ENCODE measurements at places on chromosomes 1 and 21.

GRCh38 chr1:107405236-107405635 lies 264.4 kb downstream of the NTNG1 start:
- no peak for DNase-seq

GRCh38 chr21:40507978-40508377 lies 339.0 kb downstream of the DSCAM start:
- DNase-seq: no peak

DNA sequence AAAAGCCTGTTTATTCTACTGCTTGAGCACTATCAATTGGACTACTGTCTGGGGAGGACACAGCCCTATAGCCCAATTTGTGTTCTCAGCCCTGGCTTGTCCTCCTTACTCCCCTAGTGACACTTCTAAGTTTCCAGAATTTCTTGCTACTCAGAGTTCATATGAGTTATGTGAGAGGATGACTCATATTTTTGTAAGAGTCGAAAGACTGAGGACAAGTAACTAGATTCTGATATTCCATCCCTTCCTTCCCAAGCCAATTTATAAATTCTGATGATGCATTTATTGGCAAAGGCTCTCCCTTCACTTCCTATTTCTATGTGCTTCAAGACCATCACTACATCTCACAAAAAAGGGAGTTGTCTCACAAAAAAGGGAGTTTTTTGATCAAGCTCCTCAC lies 422.2 kb upstream of the DEPDC1 start:
- no peak for DNase-seq

DNA sequence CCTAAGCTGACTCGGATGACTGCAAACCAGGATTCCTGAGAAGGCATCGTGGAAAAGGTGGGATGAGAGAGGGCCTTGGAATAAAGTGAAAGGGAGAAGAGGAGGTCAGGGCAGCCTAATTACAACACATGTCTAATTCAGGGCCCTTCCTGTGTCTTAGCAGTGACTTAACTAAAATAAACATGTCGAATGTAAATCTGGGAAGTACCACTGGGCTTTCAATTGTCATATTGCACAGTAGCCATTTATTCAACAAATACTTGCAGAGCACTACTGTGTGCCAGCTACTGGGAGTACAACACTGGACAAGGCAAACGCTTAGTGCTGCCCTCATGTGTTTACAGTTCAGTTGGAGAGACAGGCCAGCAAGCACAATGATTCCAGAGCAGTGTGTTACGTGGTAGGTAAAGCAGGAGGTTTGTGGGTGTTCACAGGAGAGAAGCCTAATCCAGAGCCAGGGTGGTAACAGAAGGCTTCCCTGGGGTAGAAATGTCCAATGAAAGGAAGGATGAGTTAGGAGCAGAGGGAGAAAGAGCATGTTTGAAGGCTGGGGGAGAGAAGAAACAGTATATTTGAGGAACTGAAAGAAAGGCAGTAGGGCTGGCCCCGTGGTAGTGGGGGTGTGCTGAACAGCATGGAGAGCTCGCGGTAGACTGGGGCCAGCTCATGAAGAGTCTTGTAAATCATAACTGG lies 38.0 kb upstream of the RASAL2 start:
- peak; percentile 33 for DNase-seq

GRCh38 chr1:56019922-56020321 lies 559.4 kb downstream of the PLPP3 start:
- DNase-seq: no peak

GRCh38 chr1:167499664-167500101 lies 18.6 kb downstream of the CD247 start:
- no peak for DNase-seq

DNA sequence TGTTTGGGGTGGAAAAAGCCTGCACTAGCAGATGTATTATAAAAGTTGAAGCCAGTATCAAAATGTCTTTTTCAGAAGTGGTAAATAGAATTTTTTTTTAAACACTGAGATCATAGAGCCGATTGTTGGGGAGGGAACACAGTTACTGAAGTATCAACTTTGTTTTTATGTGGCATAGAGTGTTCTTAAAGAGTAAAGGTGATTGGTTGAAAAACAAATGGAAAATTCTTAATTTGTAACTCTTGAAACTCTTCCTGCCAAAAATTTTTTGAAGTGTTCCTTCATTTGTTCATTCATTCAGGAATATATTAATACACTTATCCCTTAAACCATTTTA lies 83.3 kb downstream of the DISP1 start:
- no peak for DNase-seq

DNA sequence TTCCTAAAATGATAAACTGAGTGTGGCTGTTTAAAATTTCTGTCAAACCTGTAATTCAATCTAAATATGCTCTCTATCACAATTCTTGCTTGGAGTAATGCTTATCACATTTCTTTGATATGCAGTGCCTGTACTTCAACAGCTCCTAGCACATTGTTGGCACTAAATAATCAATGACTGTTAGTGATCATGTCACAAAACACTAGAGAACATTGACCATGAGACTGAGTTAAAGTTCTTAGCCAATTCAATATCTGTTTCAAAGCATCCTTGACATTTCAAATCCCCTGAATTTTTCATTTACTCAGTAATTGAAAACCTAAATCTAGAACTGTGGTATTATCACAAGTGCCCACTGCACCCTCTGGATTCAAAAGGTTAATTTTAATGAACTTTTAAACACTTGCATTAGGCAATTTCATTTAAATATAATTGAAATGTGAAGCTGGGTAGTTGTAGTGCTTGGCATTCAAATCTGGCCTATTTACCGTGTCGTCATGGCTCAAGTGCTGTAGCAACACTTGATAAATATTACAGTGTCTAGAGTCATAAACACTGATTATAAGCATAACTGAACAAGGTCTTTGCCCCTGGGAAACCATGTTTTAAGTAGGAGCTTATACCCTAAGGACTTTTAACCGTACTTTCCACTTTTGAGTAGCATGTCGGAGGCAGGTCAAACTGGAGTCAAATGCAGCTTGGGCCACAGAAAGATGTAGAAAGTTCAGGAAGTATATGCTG lies 143.6 kb downstream of the LRRC7 start:
- no peak for DNase-seq

DNA sequence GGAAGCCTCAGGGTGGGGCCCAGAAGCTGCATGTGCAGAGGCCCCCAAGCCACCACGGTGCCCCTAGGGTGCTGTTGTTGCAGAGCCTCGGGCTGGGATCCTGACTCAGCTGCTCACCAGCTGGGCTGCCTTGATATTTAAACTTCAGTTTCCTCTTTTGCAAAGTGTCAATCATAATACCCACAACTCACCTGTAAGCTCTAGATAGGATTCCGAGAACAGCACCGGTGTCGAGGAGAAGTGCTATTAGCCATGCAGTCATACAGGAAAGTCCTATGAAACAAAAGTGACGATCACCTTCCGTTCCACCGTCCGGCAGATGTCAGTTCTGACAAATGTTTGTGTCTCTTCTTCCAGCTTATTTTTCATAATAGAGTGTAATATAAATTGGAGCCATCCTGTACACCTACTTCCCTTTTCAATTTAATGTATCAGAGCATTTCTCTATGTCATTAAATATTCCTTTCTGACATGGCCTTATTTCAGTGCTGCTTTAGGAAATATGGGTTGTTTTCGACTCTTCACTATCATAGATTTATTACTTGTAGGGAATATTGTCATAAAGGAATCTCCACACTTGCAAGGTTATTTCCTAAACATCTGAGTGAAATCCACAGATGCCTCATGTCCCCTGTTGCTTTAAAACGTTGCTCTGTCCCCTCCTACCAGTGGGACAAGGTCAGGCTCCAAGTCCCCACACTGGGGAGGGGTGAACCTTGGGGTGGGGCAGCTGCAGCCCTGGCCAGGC lies 100.8 kb downstream of the SIK1 start:
- DNase-seq: no peak

GRCh38 chr1:197920067-197920396 lies 2.9 kb downstream of the LHX9 start:
- DNase-seq: no peak

DNA sequence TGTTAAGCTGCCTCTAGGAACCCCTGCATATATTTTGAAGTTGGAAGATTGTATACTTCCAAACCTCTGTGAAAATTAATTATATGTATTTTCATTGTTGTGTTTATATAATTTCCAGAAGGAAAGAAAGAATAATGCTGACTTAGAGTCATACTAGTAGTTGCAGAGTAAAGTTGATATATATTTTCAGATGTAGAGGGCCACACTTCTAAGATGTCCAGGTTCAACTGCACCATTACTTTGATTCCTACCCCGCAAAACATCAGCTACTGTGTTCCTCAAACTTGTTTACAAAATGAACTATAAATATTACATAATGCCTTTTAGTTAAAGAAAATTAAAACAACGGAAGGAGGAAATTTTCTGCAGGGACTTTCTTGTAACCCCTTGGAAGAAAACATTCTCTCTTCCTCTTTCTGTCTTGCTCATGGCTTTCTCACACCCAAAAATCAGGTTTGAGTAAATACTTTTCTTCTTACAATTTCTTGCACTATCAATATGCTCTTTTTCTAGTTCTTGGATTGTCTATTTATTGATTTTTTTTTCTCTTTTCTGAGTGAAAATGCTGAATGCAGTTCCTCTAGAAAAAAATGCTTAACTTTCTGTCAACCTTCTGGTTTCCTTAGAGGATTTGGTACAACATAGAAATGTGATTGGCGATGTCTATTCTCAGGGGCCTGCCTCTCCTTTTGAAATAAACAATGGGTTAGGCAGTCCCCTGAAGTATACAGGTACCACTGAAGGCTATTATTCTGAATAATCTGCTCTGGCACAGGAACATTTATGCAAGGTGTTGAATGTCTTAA lies 867.8 kb downstream of the TTLL7 start:
- DNase-seq: no peak

GRCh38 chr1:228972576-228972975 lies 237.3 kb downstream of the RHOU start:
- DNase-seq: no peak

DNA sequence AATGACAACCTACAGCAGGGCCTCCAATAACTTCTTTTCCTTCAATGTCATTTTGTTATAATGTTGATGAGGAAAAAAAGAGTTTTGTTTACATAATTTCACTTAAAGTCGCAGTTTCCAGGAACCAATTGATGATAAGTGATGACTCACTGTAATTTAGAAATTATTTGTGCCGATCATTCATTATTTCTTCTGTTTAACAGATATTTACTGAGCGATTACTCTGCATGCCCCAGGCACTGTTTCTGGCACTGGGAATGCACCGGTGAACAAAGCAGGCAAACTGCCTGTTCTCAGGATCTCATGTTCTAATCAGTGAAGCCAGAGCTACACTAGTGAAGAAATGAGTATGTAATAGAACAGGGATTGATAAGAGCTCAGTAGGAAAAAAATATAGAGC lies 403.4 kb downstream of the NTNG1 start:
- no peak for DNase-seq

DNA sequence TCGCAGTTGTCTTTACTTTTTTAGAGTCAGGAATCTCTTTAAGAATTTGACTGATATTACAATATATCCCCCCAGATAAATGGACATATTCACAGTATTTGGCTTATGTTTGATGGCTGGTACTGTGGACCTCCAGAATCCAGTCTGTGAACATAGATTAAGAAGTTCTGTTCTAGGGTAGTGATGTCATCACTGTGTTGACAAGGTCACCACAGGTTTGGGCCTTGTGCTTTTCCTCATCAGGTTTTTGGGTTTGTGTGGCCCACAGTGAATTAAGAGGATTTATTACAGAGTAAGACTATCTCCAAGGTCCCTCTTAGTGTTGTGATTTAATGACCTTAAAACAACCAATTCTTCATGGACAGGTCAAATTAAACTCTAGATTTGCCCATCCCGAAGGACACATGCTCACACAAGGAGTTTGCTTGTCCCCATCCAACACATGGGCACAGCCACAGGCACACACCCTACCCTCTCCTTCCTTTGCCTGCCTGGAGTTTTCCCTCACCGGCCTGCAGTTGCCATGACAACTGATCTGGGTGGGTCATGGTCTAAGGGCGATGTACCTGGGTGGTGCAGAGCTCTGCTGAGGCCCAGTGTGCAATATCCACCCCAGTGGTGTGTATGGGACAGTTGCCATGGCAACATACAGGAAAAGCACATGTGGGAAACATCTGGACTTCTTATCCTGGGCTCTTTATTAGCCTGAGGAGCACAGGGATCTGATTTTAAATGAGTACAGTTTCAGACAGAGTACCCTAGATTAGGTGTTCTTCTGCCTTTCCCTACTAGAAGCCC lies 98.6 kb downstream of the NAV1 start:
- DNase-seq: no peak

- DNase-seq: no peak
Observed at GRCh38 chr1:63780565-63780964, 6.7 kb downstream of the ROR1 start.

DNA sequence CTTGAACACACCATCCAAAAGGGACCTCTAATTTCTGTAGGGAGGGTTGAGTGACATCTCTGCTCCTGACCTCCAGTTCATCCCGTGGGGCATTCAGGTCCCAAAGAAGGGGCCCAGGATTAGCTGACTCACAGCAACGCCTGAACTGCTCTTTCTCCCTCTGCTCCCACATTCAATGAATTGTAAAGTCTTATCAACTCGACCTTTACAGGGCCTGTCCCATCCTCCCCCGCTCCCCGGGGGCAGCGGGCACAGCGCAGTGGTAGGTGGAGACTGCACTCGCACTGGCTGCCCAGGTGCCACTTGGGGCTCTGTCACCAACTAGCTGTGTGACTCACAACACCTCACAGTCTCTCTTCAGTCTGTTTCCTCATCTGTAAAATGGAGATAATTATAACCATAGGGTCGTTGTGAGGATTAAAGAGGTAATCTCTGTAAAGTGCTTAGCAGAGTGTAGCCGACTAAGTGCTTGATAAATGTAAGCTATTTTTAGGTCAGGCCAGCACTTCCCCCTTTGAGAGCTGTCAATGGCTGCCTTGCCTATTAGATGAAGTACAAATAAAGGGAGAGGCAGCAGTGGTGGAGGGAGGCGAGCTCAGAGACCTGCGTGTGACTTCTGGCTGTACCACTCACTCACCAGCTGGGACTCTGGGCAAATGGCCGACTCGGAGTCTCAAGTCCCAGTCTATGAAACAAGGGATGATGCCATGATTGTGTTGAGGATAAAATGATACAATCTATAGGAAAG lies 637 bp upstream of the MYBPHL start:
- no peak for DNase-seq

DNA sequence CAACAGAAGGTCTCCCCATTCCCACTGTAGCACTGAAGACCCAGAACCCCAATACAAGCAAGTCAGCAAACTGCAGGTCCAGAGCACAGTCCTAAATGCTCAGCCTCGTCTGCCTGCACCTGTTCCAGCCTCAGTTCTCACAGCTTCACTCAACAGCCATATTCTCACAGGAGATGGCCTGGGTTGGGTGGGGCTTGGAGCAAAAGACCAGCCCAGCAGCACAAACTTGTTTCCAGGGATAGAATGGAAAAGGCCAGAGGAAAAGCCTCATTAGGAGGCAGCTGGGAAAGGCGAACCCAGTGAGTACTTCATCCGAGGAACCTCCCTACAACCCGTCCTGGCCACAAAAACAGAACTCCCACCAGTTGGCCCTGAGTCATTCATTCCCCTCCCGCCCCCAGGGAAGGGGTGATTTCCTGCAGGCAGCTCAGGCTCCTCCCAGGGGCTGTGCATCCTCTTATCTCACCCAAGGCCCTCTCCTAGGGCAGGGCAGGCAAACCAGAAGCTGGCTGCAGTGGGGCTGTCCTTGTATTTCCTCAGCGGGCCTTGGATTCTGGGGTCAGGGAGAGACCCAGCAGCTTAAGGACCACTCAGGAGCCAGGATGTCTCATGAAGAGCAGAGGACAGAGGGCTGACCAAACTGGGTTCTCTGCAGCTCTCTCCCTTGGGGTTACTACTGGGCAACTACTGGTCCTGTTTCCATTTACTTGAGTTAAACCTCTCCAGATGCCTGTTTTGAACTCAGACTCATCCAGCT lies 7.4 kb upstream of the MPL start:
- DNase-seq: peak; percentile 89

GRCh38 chr1:232486454-232487207 lies 143.3 kb downstream of the SIPA1L2 start:
- no peak for DNase-seq

Data from brain microvascular endothelial cell (primary cell).